Common myeloid progenitor, CD34-positive (primary cell): ENCODE measurements at places on chromosomes 11 and 22.

GRCh38 chr22:47010211-47010610 lies 247.8 kb downstream of the TBC1D22A start:
- DNase-seq, result no peak

DNA sequence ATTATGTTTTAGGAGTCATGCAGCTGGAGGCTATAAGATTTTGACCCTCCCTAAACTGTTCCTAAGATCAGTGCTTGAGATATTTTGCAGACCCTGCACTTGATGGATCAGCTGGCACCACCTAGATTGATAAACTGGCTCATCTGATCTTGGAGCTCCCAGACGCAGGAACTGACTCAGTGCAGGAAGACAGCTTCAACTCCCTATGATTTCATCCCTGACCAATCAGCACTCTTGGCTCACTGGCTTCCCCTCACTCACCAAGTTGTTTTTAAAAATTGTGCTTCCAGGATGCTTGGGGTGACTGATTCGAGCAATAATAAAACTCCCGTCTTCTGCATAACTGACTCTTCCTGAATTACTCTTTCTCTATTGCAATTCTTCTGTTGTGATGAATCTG lies 637.5 kb upstream of the FAT3 start:
- no peak for DNase-seq

DNA sequence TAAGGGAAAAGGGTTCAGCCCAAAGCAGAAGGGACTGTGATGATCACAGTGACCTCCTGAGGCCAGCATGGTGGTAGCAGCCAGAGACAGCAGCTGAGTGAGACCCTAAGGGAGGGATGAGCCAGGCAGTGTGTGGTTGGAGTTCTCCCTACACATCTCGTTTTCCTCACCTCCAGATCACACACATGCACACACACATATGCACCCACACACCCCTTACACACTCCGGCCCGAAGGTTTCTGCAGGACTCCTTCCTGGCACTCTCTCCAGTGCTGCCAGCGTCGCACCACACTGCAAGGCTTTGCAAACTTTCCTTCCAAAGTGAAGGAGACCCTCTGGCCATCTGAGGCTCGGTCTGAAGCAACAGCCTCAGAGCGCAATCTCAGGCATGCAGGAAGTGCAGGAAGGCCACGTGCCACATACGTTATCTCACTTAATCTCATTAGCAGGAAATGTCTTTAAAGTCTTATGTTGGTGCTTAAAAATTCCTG lies 26.9 kb upstream of the TP53I11 start:
- DNase-seq, result peak; percentile 16

DNA sequence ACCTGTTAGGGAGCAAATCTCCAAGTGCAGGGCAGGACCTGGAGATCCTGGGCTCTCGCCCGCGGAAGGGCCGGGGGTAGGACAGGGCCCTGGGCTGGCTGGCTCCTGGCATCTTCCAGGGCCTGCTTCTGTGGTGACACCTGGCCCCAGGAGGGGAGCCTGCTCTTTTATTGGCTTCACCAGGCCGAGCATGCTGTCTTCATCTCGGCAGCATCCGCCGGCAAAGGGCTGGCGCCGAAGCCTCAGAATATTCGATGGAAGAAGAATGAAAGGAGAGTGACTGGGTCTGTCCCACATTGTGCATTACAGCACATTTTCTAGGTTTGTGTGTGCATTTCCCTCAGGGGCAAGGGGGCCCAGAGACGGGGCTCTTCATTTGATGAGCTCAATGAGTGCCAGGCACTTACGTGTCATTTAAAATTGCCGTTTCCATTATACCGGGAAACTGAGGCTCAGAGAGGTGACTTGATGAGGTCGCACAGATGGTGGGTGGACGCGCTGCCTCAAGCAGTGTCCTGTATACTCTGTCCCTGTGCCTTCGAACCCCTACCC lies 70.0 kb downstream of the RBX1 start:
- DNase-seq, result no peak

DNA sequence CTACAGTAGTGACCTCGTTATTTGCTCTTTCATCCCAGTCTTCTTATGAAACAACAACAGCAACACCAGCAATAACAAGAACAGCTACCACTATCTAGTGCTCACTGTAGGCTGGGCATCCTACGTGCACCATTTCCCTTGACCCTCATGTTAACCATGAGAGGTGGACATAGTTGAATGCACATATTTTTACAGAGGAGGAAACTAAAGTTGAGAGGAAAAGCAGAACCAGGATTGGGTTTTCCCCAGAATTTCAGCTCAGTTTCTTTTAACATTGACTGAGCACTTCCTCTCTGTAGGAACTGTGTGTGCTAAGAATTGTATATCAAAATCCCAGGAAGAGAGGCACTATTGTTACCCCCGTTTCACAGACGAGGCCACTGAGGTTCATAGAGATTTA lies 39.4 kb upstream of the TSPAN18 start:
- no peak for DNase-seq

- DNase-seq, result no peak
Observed at GRCh38 chr22:48356731-48357130, 1470.9 kb downstream of the BRD1 start.

- peak; percentile 91 for DNase-seq
Observed at GRCh38 chr22:49934160-49934890, 15.9 kb downstream of the CRELD2 start.

- no peak for DNase-seq
Observed at GRCh38 chr11:103581760-103582159, 454.7 kb upstream of the DDI1 start.

- DNase-seq, result peak; percentile 18
Observed at GRCh38 chr11:4830909-4831308, 9.8 kb downstream of the OR51F2 start.

- DNase-seq, result no peak
Observed at GRCh38 chr11:2716376-2717095, 16.7 kb upstream of the KCNQ1OT1 start.

GRCh38 chr11:118211006-118211405 lies 13.8 kb downstream of the JAML start:
- DNase-seq, result no peak

DNA sequence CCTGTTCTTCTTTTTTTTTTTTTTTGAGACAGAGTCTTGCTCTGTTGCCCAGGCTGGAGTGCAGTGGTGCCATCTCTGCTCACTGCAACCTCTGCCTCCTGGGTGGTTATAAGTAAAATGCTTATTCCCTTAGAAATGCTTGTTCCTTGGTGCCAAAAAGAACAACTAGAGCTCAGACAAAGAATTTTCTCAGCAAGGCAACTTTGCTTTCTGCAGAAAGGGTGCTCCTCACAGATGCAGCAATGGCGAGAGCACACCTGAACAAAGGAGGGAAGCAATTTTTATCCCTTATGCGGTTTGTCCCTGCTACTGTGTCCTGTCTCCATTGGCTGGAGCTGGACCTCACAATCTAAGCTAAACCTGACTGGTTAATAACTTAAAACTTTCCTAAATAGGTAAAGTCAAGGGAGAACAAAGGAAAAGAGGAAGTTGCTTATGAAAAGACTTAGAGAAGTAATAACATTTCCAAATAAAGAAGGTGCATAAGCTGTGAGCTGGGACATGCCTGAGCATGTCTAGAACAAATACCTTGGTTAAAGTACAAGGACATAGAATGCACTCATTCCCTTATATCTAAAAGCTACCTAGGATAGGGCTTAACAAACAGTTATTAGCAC lies 90.0 kb upstream of the PRR5 start:
- no peak for DNase-seq

DNA sequence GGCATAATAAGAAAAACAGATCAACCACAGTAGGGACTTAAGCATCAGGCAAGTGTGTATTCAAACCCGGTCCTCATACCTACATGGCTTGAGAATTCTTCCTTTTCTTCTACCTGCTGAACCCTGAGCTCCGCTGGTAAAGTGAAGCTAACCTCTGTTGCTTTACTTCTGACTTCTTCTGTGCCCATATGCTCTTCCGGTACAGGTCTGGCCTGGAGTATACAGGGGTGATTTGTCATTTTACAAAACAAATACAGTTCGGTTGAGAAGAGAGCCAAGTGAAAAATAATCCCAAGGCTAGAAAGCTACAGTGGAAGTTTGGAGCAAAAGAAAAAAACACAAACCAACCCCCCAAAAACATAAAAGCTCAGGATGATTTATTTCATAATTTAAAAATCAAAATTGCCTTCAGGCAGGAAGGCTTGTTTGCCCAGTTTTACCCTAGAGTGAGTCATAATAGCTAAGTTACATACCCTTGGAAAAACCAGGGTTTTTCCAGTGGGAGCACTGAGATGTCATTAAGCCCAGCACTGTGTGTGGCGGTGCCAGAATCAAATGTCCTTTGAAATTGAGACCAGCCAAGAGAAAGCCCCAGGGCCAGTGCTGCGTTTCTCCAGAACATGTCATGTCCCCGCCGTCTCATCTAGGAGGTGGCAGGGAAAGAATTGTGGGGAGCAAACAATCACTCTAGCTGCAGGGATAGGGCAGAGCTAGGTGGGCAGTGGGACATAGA lies 305.5 kb upstream of the ISX start:
- no peak for DNase-seq
